Cortex of kidney (tissue), 1 donor: ENCODE measurements at places on chromosomes 11 and 22.

GRCh38 chr11:58938398-58938797, 890 bp upstream of the GLYATL1 start:
- DNase-seq = no peak

GRCh38 chr11:81496601-81497000, 1237.1 kb downstream of the FAM181B start:
- DNase-seq = no peak

DNA sequence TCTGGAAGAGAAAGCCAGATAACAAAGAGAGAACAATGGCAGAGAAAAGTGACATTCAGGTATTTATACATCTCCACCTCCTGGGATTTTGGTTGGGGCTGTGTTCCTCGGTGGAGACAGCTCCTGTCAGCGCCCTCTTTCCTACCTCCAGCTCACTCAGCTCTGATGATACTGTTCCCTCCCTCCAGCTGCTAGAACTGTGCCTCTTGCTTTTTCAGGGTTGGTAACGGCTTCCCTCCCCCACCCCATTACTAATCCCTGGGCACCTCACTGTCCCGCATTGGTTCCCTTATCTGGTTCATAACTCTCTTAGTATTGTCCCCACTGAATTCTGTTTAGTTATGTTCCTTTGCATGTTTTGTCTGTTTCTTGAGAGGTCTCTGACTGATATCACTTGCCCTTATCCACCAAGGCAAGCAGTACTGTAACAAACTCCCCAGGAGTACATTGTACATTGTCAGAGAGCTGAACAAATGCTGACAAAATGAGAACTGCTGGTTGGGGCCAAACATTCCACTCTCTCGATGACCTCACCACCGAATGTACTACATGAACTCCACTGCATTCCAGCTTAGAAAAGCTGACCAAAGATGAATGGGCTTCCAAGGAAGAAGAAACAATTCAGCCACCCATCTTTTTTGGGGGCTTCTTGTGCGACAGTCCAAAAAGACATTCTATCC, 5.7 kb upstream of the FBXO3 start:
- DNase-seq = no peak

DNA sequence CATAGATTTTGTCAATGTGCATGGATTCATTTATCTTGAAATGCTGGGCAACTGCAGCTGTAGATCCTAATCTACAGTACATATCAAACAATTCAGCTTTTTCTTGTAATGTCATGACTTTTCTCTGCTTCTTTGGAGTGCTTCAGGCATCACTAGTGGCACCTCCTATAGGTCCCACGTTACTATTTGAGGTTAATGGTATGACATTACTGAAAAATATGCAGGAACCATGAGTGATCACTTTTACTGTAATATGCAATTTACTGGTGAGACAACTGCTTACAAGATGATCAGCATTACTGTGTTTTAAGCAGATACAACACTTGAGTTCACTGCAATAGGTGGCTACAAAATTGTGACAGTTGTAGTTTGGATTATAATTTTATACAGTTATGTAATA, 3.0 kb downstream of the CENATAC start:
- no peak for DNase-seq

DNA sequence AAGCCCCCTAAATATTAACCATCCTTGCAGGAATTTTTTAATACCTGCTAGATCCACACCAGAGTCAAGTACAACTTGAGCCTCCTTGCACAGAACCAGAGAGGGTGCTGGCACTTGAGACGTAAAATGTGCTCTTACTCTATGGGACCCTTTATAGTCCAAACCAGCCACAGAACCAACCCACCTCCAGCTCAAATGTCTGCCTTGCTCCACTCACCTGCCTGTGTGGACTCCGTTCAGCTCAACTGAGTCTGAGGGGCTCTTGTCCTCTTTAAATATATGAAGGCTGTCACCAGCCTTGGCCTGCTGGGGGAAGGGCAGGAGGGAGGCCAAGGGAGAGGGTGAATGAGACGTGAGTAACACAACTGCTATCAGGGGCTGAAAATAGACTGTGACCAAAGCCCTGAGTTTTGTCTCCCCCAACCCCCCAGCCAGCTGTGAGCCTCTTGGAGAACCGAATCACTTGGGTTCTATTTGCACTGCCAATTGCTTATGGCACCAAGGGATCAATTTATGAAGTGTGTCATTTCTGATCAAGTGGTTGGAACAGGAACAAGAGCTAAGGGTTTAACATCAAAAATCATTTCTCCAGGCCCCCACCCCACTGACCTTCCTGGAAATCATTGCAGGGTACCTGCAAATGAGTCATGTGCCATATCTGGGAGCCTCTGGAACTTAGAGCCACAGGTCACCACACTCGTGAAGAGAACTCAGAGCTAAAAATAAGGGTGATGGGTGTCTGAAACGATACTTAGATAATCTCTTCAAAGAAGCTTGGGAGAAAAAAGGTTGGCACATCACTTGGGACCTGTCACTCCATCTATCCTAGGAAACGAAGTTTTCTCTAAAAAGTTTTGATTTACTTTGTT, at the start of gene CSRP3:
Gene CSRP3 (minus strand): TSS at position 247 of the 869 bp plus-strand sequence. CDS start 9,535 bp downstream, outside the sequence.
- DNase-seq = no peak

GRCh38 chr22:35148381-35148780, 82.4 kb downstream of the ISX start:
- DNase-seq = no peak

DNA sequence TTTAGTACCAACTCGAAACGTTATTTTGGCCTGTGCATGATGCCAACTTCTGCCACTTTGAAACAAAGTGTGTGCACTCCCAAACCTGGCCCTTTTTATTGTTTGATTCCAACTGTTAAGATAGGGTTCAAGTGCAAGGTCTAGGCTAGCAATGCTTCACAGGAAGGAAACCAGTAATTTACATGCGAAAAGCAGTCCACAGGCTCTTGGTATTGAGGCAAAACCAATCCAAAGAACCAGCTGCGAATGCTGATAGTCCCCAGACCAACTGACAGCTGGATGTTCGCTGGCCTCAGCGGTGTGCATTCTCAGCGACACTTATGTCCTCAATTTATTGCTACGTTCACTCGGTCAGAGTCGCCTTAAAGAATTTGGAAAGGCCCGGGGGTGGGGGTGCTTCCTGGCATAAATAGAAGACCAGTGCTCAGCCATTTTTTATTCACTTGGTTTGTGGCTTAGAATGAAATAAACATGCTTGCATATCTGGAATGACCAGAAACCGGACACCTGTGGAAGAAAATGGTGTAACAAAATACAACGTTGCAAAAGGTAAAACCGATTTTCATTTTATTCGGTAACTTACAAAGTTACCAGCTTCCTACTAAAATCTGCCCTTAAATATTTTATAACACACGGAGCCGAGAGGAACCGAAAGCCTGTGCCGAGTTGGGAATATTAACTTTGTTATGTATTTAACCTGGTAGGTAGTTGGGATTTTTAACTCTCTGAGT, 1.6 kb downstream of the CPT1A start:
- DNase-seq = no peak

- no peak for DNase-seq
Measured at GRCh38 chr11:33747979-33748378, 11.8 kb upstream of the CD59 start.

GRCh38 chr11:72738199-72739141, 13.7 kb downstream of the ARAP1 start:
- DNase-seq = no peak

- DNase-seq = peak; percentile 76
Measured at GRCh38 chr11:129895126-129896041, at the start of gene NFRKB. TSS of gene NFRKB (minus strand) at chr11:129895578. CDS start at chr11:129892849, 2,729 bp downstream.

- no peak for DNase-seq
Measured at GRCh38 chr11:12160680-12161079, 50.3 kb downstream of the MICAL2 start.

GRCh38 chr11:77752516-77752915, 68.0 kb downstream of the RSF1 start:
- DNase-seq = no peak

DNA sequence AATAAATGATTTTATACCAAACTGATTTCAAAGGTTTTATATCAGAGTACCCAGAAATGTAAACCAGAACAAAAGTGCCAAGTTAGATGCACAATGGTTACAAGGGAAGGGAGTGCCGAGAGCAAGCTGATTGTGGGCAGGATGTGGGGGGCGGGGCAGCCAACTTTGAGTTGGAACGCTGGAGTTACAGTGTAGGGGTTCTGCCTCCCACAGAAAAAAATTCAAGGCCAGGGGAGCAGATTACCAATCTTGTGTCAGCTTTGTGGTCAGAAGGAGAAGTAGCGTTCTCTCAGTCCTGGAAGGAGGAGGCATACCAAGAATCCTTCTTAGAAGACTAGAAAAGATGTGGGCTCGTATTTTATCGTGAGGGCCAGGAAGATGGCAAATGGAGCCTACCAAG, 15.9 kb upstream of the POU2AF2 start:
- no peak for DNase-seq

DNA sequence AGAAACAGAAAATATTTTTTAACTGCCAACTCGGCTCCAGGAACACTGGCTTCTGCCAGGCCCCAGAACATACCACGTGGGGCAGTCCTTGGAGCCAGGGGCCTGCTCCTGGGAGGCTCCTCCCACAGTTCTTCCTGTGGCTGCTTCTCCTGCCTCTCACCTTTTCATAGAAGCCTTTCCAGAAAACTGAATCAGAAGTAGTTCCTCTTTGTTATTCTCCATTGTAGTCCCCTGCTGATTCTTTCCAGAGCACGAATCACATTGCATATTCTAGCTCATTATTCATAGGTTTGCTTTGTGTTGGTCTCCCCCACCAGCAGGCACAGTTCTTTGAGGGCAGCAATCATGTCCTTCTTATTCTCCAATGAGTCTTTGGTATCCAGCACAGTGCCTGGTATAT, 106.0 kb downstream of the EFCAB6 start:
- no peak for DNase-seq

DNA sequence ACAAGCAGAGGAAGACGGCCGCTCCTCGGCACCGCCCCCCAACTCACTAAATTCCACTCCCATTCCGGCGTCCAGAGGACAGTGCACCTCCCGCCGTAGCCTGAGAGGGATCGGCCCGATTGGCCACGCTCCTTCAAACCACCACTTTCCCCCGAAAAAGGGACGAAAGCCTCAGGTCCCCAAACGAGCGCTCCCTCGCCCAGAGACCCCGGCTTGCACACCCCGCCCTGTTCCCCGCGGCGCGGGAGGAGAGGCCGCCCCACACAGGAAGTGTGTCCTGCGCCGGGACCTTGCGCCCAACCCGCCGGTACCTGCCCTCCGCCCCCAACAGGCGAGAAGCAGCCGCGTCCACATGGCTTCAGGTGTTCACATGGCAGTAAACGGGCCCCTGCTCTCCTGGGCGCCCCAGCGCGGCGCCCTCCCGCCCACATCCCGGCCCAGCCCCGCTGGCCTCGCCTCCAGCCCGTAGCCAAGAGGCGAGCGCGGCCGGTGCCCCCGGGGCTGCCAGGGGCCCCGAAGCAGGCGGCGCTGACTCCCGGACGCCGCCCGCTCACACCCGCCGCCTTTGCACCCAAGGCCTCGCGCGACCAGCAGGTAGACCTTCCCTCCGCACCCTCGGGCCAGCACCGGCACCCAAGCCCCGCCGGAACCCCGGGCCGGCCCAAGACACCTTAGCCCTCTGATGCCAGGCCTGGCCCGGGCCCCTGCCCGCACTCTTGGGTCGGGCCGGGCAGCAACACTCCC, 849 bp downstream of the TCF20 start:
- DNase-seq = no peak

- no peak for DNase-seq
Measured at GRCh38 chr11:1298695-1299492, 10.5 kb downstream of the TOLLIP start.

DNA sequence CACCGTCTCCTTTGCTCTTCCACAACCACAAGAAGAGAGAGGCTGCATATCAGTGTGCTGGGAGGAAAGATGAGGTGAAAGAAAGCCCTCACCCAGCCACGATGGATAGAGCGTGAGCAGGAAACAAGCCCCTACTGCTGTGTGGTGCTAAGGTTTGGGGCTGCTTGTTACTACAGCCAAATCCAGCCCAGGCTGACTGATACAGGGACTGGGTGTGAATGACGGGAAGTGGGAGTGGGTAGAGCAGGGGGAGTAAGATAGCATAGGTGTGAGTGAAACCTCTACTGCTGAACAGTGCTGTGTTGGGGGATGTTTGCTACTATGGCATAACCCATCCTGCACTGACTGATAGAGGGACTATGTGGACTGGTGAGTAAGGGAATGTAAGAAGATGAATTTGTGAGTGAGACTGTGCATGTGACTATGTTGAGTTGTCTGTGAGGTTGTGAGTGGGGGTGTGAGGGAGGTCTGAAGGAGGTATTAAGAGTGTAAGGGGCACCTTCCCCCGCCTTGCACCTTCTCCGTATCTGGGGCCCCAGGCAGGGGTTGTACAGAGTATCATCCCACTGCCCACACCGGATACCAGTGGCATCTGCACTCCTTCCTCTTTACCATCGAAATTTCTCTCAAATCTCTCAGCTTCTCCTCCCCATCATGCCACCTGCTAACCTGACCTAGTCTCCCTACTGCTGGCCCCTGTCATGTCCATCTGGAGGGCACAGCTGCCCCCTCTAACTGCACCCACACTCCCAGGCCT, 91.5 kb downstream of the MN1 start:
- no peak for DNase-seq

DNA sequence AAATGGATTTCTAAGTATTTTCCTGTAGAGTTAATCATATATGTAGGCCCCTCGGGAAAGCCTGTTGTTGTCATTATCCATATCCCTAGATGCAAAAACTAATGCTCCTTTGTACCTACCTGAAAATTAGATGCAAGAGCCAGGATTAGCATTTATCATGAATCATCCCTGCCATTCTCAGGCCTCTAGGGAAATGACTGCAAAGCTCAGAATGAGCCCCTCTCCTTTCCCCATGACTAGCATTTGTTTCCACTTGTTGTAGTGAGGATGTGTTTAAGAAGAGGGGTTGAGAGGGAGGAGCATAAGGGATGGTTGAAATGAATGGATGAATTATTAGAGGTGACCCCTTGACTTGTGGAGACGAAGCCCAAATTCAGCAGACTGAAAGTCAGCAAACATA, 537.9 kb downstream of the NTM start:
- no peak for DNase-seq

DNA sequence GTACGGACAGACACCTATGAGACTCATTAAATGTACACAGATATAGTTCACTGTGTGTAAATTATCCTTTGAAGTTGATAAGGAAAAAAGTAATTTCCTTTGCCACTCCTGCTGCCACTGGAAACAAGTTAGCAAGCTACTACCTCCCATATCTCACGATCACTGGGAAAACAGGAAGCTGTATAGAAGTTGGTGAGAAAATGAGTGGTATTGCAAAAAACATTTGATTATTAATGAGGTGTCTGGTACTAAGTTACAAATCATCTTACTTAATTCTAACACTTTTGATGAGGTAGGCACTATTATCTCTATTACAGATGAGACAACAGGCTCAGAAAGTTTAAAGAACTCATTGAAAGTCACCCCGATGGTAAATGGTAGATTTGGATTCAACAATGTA, 68.5 kb downstream of the GAB2 start:
- DNase-seq = no peak

GRCh38 chr11:44007481-44008087, 40.2 kb upstream of the ACCSL start:
- no peak for DNase-seq

GRCh38 chr11:73468590-73469161, 92.5 kb downstream of the RELT start:
- DNase-seq = no peak
